A549 treated with Hydrocortisone at 1 μM for 4 hours (cell line): ENCODE measurements at places on chromosomes 4 and X. TPM values are rescaled to one million over a fixed set of nuclear protein-coding genes. Genes with fewer than 3 reads are reported as not detected.

The PABPC1L2B gene
- not detected in 5 replicates for total RNA-seq

The SMR3B gene
- total RNA-seq: not detected in 5 replicates

The ZBTB49 gene
- 2.6 to 3.3 TPM (median 2.8 TPM) in 5 replicates for total RNA-seq

The TDO2 gene
- 0.38 to 0.77 TPM (median 0.70 TPM) in 5 replicates for total RNA-seq

The SPANXB1 gene
- total RNA-seq: 1.5 to 3.4 TPM (median 2.0 TPM) in 5 replicates

The MAGEA2B gene
- total RNA-seq: 0.07 to 0.10 TPM in 2 of 5 replicates, not detected in the others

The MAGEE1 gene
- total RNA-seq: 3.0 to 5.2 TPM (median 4.0 TPM) in 5 replicates

The NCAPG gene
- 22.3 to 29.6 TPM (median 27.4 TPM) in 5 replicates for total RNA-seq

The KLHL5 gene
- total RNA-seq: 42.4 to 73.3 TPM (median 52.8 TPM) in 5 replicates

The TMSB15A gene
- 0.56 to 1.1 TPM (median 0.72 TPM) in 5 replicates for total RNA-seq

The NPFFR2 gene
- not detected in 5 replicates for total RNA-seq

The RAB33A gene
- 0.13 to 0.31 TPM (median 0.17 TPM) in 5 replicates for total RNA-seq

The ZFP92 gene
- 0.52 to 0.62 TPM (median 0.56 TPM) in 5 replicates for total RNA-seq
